ENCODE measurements at places on chromosomes 13 and 19.

DNA sequence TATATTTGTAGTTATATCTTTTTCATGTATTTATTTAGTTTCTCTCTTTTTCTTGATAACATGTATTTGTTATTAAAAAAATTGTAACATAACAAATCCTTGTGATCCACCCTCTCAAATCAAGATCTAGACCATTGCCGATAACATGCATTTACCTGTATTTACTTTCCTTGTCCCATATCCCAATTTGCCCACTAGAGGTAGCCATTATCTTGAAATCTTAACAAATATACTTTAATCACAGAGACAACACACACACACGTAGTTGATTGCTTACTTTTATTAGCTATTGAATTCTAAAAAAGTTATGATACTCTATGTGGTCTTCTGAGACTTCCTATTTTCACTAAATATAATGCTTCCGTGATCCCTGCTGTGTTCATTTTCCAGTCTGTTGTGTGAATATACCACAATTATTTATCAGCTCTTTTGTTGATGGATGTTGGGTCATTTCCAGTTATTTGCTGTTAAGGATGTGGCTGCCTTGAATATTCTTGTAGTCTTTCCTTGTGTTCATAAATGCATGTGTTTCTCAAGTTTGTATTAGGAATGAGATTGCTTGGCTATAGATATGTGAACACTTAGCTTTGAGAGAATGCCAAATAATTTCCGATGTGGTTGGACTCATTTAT is 31.3 kb upstream of the ZMYM2 start:
- DNase-seq = no peak

DNA sequence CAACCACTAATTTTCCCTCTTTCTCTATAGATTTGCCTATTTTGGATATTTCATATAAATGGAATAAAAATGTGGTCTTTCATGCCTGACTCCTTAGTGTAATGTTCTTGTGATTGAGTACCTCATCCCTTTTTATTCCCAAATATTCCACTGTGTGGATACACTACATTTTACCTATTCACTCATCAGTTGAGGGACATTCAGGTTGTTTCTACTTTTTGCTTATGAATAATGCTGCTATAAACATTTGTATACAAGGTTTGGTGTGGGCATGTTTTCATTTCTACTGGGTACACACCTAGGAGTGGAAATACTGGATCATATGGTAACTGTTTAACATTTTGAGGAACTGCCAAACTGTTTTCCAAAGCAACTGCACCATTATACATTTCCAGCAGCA is 5.1 kb upstream of the WBP4 start:
- no peak for DNase-seq

GRCh38 chr19:8638078-8638619 is 7.7 kb downstream of the NFILZ start:
- no peak for DNase-seq

GRCh38 chr19:16272945-16273344 is 51.7 kb upstream of the KLF2 start:
- no peak for DNase-seq

- DNase-seq = no peak
Observed at GRCh38 chr13:100491164-100491842, 97.3 kb downstream of the GGACT start.

GRCh38 chr19:54302257-54302656 is 10.7 kb downstream of the LILRA5 start:
- DNase-seq = no peak

DNA sequence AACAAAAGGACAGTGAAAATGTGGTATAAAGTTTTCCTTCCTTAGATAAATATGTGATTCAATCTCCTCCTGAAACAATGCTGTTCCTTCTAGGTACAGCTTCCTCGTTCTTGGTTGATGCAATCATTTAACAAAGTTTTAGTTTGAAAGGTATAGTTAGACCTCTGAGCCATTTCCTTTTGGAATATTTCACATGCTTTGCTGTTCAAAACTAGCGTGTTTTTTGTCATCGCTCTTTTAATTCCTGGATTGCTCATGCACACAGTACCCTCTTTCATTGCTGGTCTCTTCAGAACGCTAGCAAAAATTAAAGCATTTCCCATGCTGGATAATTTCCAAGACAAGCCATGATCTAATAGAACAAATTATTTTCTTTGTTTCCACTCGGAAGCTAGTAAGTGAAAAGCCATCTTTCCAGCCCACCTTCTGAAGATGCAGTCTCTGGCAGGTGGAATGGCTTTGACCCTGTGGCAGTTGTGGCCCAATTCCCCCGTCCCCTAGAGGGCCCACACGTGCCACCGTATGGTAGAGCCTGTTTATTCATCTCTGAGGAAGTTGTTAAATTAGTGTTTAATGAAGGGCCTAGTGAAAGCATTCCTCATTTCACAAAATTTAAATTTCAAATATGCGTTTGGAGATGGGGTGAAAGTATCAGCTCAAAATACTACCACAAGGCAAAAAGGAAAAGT is 1040.6 kb upstream of the SLC10A2 start:
- no peak for DNase-seq

DNA sequence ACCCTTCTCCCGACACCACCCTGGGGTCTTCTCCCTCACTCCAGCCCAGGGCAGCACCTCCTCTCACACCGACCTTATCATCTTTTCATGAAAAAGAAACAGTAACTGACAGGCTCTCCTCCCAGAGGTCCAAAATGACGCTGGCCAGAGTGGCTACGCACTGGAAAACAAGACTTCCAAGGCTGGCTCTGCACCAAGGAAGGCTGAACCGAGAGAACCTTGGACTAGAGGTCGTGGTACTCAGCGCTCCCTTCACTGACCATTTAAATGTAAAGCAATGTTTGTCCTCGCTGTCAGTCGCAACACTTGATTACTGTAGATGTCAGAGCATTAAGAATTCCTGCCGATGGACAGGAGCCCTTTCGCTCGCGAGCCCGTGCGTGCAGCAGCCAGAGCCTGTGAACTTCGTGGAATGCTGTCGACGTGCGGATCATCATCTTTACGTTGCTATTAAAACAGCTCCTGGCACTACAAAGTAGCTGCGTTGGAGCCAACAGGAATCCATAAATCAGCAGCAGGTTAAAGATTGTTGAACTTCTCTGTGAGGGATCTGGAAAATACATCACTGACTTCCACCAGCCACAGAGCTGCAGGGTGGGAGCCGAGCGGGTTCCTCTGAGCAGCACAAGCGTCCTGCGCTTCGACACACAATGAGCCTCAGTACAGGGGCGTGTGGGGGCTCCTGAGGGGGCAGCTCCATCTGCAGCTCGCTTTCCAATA is 125.5 kb upstream of the MCF2L start:
- no peak for DNase-seq

GRCh38 chr19:32458500-32459123 is 53.0 kb downstream of the DPY19L3 start:
- DNase-seq = no peak

DNA sequence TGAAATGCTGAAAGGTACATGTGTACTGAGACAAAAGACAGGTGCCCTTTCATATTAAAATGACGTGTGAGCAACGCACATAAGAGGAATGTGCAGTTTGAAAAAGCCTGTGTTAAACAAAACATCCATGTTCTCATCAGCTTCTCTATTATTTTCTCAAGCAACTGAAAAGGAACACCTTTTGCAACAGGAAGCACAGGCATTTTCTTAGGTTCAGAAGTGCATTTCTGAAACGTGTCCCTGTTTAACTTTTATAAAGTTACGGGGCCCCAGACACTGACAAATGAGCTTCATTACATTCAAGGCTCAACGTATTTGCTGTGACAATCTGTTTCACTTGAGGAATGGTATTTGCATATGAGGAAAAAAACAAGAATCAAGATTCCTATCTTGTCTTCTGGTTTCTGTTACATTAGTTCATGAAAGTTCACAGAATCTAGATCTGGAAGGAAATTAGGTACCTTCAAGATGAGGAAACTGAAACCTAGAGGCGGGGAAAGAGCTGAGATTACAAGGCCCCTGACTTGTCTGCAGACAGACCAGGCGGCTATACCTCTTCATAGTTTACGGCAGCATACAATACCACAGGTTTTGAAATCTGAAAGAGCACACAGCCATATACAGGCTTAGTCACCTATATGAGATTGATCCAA is 431.7 kb downstream of the KLF12 start:
- DNase-seq = no peak

DNA sequence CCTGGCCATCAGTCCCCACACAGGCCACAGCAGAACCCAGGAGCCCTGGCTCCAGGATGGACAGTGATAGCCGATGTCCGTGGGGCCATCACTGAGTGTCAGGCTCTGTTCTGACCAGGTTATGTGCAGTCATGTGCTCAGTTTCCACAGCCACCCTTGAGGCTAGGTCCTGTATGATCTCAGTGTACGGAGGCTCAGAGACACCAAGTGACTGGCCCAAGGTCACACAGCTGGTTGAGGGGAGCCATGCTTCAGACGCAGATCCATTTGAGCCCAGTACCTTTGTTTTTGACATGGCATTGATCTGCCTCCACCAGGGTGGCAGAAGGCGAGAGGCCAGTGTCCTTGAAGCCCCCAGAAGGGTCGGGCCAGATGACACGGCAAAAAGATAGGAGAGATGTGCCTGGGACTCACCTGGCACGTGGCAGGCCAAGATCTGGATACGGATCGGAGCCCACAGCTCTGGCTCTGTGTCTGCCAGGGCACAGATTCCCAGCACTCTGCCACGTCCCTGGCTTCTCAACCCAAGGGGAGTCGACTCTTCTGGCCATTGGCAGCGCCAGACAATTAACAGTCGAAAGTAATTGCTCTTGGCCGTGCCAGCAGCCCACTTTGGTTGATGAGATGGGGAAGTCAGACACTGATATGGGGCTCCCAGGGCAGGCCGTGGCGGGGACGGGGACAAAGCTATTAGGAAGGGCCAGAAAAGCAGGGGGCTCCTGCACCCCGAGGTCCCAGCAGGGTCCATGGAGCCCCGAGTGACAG is 15.6 kb downstream of the EVI5L start:
- DNase-seq = no peak

DNA sequence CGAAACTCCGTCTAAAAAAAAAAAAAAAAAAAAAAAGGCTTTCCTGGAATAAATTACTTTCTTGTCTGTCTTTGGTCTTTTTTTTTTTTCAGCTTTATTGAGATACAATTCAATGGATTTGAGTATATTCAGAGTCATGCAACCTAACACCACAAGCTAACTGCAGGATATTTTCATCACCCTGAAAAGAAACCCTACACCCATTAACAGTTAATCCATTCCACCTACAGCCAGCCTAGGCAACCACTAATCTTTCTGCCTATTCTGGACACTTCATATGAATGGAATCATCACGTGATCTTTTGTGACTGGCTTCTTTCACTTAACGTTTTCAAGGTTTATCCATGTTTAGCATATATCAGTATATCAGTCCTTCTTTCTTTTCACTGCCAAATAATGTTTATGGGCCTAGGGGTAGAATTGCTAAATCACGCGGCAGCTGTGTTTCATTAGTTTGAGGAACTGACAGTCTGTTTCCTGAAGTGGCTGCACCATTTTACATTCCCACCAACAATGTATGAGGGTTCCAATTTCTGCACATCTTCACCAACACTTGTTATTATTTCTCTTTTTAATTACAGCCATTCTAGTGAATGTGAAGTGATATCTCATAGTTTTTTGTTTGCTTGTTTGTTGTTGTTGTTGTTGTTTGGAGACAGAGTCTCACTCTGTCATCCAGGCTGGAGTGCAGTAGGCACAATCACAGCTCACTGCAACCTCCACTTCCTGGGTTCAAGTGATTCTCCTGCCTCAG is 19.9 kb downstream of the LRFN3 start:
- DNase-seq = no peak

- DNase-seq = no peak
Observed at GRCh38 chr13:57824121-57824520, 192.6 kb downstream of the PCDH17 start.

DNA sequence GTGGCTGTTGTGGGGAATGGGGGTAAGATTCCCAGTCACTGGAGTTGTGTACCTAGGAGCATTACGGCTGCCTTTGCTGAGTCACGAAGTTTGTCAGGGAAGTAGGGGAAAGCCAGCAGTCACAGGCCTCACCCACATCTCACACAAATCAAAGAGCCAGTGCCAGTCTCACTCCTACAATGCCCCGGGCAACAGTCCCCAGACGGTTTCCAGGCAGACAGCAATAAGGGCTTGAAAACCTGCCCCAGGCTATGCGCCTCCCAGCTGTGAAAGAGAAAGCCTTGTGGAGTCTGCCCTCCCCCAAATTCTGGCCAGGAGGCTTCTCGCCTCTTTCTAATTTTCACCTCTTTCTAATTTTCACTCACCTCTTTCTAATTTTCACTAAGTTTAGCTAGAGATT is 142.3 kb upstream of the EDNRB start:
- no peak for DNase-seq

DNA sequence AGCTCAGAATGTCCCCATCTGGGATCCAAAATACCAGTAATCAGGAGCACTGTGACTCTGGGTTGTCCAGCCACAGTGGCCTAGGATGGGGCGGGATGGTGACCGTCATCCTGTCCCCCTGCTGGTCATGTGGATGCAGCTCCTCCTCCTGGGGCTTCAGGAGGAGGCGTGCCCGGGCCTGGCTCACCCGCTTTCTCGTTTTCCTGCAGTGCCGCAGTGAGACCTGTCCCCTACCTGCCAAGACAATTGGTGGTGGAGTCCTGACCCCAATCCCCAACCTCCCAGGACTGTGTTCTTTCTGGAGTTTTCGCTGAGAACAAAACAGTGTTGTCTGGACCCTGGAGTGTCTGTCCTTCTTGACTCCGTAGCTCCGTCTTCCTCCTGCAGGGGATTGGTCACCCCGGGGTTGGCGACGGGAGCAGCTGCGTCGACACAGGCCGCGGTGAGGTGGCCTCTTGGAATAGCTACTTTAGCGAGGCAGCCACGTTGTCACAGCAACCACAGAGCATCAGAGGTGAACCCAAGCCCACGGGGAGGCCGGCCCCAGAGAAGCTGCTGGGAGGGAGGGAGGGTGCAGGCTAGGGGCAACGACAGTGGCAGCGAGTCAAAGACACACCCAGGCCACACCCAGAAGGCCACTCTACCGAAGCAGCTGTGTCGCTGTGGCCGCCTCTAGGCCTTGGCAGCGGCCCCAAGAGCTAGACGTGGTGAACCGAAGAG is 10.2 kb upstream of the EMC10 start:
- no peak for DNase-seq

DNA sequence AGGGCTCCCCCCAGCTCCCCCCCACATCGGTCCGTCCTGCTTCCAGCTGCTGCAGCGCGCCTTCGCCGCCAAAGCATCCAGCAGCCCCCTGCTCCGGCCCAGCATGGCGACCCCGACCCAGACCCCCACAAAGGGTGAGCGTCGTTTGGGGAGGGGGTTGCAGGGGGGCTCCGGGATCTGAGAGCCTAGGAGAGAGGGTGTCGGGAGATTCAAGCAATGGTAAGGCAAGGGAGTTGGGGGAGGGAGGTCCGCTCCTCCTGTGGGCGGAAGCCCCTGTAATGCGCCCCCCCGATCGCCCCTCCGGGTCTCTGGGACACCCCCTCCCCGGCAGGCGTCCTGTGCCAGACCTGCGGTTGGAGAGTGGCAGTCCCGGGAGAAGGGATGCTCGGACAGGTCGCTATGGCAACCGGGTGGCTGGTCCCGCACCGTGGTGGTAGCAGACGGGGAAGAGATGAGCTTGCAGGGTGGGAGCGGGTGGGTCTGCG is at the start of gene FXYD7:
FXYD7 (plus strand) TSS at position 25 of the 485 bp plus-strand sequence; CDS start at position 104, 79 bp downstream.
- DNase-seq = no peak

GRCh38 chr19:55099557-55100506 is 17.6 kb downstream of the PPP1R12C start:
- DNase-seq = no peak
